ENCODE measurements at places on chromosomes 4 and X.

GRCh38 chr4:140152751-140153418 is 1.1 kb downstream of the MAML3 start:
- no peak for DNase-seq

DNA sequence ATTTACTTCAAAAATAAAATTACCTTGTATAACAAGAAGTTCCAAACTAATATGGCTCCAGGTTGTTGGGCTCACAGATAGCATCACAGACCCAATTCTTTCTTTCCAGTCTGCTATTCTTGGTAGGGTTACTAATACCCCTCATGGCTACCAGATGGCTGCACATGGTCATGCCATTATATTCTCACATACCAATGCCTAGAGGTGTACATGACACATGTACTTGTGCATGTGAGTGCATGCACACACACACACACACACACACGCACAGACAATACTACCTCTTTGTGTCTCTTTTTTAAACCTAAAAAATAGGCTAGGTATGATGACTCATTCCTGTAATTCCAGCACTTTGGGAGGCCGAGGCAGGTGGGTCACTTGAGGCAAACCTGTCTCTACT is 31.1 kb downstream of the FBXO8 start:
- DNase-seq = no peak

DNA sequence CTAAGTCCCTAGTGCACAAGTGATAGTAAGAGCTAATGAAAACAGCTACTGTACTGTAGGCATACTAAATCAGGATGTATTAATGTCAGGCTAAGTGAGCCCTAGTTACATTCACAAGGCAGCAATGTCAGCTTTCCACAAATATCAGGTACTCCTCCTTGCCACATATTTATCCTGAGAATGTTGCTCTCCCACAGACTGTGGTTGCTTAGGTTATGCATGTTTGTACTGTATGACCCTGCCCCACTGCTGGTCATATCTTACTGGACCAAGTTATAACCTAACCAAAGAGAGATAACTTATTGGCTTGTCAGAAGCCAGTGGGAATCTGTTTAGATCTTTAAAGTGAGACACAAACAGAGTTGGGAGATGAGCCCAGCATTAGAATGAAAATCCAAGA is 241.0 kb downstream of the SLC39A8 start:
- DNase-seq = no peak

DNA sequence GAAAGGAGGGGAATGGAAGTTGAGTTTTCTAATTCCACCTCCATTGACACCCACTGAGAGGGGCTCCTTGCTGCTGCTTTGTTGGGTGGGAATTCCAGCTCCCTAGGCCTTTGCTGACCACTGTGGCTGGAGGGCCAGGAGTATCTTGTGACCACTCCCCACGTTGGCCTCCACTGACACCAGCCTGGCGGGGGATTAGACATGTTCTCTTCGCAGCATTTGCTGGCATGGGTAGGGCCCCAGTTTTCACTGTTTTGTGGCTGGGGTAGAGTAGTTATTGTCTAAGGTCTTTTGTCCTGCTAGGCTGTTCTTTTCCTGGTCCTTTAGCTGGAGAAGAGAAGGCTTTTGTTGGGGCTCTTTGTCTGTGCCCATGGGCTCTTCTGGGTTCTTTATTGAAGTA is 116.7 kb downstream of the CDKL5 start:
- no peak for DNase-seq

- DNase-seq = no peak
These were observed 88.6 kb downstream of the HPRT1 start for GRCh38 chrX:134548257-134549201.

GRCh38 chrX:310621-311155 is 7.9 kb downstream of the GTPBP6 start:
- no peak for DNase-seq

DNA sequence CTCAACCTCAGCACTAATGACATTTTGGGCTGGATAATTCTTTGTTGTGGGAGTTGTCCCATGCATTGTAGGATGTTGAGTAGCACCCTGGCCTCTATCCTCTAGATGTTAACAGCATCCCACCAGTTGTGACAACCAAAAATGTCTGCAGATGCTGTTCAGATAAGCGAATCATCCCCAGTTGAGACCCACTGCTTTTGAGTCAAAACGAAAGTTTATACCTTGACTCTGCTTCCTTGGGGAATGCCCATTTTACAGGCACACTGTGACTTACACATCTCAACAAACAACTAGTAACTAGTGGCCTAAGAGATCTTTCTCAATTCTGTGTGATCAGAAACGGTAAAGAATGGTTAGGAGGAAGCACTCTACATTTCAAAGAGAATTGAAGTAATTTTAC is 37.0 kb downstream of the SEPSECS start:
- no peak for DNase-seq

DNA sequence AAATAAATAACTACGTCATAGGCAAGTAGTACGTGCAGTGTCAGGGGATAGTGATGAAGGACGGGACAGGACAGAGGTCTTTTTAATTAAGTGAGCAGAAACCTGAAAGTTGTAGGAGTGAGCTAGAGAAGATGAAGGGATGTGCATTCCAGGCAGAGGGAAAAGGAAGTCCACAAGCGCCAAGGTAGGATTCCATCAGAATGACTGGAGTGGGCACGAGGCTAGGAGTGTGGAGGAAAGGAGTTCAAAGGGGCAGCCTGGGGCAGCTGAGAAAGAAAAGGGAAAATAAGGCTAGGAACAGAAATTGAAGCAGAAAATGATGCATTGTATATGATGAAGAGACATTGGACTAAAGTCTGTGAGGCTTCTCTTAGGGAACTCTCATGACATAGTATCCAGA is 192.2 kb upstream of the TLL1 start:
- DNase-seq = no peak

GRCh38 chr4:101174679-101175345 is 172.5 kb downstream of the PPP3CA start:
- no peak for DNase-seq

DNA sequence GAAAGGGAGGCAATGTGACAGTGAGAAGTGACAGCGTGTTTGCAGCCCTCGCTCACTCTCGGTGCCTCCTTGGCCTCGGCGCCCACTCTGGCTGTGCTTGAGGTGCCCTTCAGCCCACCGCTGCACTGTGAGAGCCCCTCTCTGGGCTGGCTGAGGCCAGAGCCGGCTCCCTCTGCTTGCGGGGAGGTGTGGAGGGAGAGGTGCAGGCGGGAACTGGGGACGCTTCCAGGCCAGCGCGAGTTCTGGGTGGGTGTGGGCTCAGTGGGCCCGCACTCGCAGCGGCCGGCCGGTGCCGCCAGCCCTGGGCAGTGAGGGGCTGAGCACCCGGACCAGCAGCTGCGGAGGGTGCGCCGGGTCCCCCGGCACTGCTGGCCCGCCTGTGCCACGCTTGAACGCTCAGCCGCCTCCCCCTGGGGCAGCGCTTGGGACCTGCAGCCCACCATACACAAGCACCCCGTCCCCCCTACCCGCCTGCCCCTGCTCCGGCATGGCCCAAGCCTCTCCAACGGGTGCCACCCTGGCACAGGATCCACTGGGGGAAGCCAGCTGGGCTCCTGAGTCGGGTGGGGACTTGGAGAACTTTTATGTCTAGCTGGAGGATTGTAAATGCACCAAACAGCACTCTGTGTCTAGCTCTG is 1142.8 kb upstream of the INTU start:
- DNase-seq = no peak

- DNase-seq = no peak
These were observed 23.5 kb downstream of the TIGD2 start for GRCh38 chr4:89134775-89135319.

GRCh38 chr4:28792917-28793597 is 1927.1 kb upstream of the PCDH7 start:
- DNase-seq = no peak

GRCh38 chr4:105327222-105327621 is 146.6 kb downstream of the PPA2 start:
- no peak for DNase-seq

DNA sequence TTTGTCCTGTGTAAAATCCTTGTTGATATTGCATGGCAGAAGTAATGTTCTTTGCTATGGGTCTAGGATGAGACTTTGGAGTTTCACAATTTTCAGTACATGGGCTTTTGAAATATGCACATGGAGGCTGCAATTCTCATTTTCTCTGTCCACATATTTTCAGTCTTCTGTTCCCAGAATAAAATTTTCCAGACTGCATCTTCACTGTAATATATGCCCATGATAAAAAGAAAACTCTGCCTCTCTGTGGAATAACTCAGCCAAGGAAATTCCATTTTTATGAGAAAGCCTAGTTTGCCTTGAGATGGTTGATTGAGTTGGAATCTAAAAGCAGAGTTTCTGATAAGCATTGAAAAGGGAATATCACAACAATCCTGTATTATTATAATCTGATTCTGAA is 601.4 kb upstream of the AADAT start:
- DNase-seq = no peak

- DNase-seq = no peak
These were observed 8.5 kb downstream of the RAB9A start for GRCh38 chrX:13697455-13697854.

- no peak for DNase-seq
These were observed 83.0 kb downstream of the MAGEB17 start for GRCh38 chrX:16250296-16250695.

DNA sequence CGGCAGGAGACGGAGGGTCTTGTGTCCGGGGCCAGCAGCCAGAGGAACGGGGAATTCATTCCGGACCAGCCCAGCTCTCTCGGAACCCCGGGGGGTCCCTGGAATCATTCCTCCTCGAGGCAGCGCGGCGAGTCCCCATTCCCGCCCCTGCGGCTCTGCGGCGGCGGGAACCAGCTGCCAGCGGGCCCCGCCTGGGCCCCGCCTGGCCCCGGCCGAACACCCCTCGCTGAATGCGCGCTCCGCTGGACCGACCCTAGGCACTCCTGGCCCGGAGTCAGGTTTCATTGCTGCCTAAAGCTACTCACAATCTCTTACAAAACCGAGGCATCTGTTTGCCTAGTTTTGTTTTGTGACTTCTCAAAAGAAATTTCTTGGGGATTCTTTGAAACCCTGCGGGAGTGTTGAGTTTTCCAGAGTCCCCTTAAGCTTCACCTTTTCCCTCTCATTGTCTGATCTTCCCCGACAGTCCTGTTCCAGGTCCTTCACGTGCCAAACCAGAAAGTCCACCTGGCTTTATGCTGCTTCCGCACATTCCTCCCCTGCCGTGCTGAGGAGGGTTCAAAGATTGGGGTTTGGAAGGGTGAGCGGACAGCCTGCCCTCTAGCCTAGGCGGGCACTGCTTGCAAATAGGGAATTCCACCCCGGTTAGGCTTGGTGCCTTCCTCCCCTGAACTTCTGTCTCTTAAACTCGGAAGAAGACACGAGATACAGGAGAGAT is 789 bp downstream of the ARHGAP10 start:
- no peak for DNase-seq

GRCh38 chr4:159593681-159594080 is 490.8 kb downstream of the RAPGEF2 start:
- no peak for DNase-seq

DNA sequence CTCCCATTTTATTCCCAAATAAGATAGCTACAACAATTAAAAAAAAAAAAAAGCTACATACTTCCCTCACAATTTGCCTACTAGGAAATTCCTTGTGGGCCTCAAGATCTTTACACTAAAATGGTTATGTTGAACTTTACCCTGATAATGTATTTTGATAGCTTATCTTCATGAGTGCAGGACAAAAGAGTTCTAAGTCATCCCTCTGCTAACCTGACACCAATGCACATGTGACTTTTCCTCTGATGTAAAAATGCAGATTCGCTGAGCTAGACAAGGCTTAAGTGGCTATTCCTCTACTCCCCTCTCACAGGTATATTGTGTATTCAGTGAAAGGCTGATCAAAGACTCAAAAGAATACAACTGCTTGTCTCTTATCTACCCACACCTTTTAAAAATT is 22.5 kb downstream of the ELF2 start:
- no peak for DNase-seq

GRCh38 chrX:42151808-42152207 is 228.5 kb upstream of the CASK start:
- DNase-seq = no peak

- no peak for DNase-seq
These were observed 7.3 kb downstream of the SLC25A5 start for GRCh38 chrX:119475389-119476101.

DNA sequence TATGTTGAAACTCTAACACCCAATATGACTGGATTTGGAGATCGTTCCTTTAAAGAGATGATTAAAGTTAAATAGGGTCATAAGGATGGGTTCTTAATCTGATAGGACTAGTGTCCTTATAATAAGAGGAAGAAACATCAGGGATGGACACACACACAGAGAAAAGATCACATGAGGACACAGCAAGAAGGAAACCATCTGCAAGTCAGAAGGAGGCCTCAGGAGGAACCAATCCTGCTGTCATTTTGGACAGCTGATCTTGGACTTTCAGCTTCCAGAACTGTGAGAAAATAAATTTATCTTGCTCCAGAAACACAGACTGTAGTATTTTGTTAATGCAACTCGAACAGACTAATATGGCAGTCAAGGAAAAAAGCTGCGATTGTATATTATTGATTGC is 631.5 kb downstream of the PCDH7 start:
- no peak for DNase-seq

GRCh38 chr4:5982156-5982973 is 35.9 kb downstream of the C4orf50 start:
- no peak for DNase-seq

DNA sequence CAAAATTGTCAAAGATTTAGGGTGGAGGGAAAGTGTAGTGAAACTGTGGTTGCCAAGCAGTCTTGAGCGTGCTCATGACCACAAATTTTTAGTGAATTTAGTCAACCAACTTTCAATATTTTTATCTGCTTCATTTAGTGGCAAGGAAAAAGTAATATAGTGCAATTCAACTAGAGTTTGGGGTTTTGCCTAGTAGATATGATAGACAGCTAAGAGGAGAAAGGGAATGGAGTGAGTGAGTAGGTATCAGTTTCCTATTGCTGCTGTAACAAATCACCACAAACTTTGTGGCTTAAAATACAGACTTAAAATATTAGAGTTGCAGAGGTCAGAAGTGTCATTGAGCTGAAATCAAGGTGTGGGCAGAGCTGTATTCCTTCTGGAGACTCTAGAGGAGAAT is 3.7 kb upstream of the CT47C1 start:
- no peak for DNase-seq

- DNase-seq = no peak
These were observed 392.0 kb downstream of the UBE2NL start for GRCh38 chrX:144275843-144276242.

GRCh38 chrX:99913611-99914010 is 496.5 kb downstream of the PCDH19 start:
- DNase-seq = no peak

- DNase-seq = no peak
These were observed 136.5 kb upstream of the NKX1-1 start for GRCh38 chr4:1542516-1543320.

DNA sequence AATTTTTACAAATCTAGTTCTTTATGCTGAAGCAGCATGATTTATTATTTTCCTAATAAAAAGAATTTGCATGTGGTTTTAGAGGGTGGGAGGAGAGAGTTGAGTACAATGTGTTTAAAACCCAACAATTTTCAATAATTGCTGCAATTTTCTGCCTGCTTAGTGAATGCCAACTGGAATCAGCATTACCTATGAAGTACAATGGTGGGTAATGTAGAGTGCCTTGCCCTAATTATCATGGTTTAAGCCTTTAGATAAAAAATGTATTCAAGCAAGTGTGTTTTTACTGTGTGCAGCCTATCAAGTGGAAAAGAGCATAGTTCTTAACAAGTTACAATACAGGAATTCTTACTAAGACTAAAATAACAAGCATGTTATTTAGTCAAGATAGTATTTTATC is 77.9 kb upstream of the ANKRD50 start:
- no peak for DNase-seq

GRCh38 chr4:54971474-54971950 is 153.9 kb downstream of the KDR start:
- DNase-seq = no peak
